ENCODE measurements at places on chromosomes 12 and 14.

- DNase-seq: no peak
These were observed 208.2 kb downstream of the SSPN start for GRCh38 chr12:26403601-26404000.

GRCh38 chr14:69408331-69408960, 10.0 kb downstream of the SLC39A9 start:
- DNase-seq: no peak

GRCh38 chr12:98466640-98467400, 48.6 kb upstream of the TMPO start:
- no peak for DNase-seq

GRCh38 chr12:10965476-10965875, 21.2 kb downstream of the TAS2R50 start:
- DNase-seq: no peak

GRCh38 chr14:75442642-75443041, 14.8 kb downstream of the JDP2 start:
- DNase-seq: no peak

GRCh38 chr12:1872448-1872847, 46.0 kb downstream of the CACNA2D4 start:
- DNase-seq: no peak

GRCh38 chr14:41986700-41987099, 380.0 kb downstream of the LRFN5 start:
- no peak for DNase-seq

DNA sequence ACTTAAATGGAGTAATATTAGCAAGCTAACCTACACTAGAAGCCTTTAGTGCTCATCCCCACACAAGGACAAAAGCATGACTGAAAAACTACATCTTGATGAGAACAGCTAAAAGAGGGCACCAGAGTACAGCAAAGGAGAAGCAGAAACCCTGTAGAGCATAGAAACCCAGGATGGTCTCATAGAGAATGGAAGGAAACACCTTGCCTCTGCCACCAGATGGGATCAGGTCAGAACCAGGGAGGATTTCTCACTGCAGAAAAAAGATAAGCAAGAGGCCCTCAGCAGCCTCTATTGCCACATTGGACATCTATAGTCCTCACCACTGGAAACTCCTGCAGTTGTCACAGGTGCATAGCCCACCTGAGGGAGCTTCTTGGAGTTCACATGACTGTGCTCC, 13.6 kb upstream of the ZNF705A start:
- no peak for DNase-seq

DNA sequence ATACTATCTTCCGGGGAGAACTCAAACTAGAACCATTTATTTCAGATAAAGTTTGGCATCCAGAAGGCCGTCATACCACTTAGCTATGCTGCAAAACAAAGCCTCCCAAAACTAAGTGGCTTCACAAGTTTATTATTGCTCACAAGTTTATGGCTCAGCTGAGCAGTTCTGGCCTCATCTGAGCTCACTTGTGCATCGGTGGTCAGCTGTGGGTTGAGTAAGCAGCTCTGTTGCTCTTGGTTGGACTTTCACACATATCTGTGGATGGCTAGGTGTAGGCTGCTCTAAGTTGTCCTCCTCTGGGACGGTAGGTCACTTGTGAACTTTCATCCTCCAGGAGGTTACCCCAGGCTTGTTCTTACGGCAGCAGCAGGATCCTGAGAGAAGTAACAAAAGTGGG, 162.7 kb downstream of the BTG1 start:
- DNase-seq: no peak

- no peak for DNase-seq
These were observed 769.8 kb downstream of the C12orf50 start for GRCh38 chr12:87259391-87259790.

GRCh38 chr12:130401703-130402102, 64.0 kb downstream of the PIWIL1 start:
- DNase-seq: no peak

GRCh38 chr12:89348894-89349699, 3.2 kb downstream of the DUSP6 start:
- no peak for DNase-seq

DNA sequence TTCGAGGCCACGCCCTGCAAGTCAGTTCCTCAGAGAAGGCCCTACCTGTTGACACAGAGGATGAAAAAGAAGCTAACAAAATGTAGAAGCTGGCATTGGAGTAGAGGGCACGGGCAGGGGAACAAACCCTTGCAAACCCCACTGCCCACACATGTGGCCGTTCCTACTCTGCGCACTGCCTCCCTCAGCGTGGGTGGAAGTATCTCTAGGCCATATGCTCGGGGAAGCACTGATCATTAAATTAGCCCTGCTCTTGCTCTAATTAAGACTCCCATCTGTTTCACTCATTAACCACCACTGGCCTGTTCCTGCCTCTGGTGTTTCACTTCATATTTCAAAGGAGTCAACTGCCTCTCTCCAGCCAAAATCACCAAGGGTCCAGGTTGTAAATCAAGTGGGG, 201.2 kb upstream of the SFSWAP start:
- DNase-seq: no peak

- no peak for DNase-seq
These were observed 126.6 kb downstream of the SCARB1 start for GRCh38 chr12:124737040-124737419.

DNA sequence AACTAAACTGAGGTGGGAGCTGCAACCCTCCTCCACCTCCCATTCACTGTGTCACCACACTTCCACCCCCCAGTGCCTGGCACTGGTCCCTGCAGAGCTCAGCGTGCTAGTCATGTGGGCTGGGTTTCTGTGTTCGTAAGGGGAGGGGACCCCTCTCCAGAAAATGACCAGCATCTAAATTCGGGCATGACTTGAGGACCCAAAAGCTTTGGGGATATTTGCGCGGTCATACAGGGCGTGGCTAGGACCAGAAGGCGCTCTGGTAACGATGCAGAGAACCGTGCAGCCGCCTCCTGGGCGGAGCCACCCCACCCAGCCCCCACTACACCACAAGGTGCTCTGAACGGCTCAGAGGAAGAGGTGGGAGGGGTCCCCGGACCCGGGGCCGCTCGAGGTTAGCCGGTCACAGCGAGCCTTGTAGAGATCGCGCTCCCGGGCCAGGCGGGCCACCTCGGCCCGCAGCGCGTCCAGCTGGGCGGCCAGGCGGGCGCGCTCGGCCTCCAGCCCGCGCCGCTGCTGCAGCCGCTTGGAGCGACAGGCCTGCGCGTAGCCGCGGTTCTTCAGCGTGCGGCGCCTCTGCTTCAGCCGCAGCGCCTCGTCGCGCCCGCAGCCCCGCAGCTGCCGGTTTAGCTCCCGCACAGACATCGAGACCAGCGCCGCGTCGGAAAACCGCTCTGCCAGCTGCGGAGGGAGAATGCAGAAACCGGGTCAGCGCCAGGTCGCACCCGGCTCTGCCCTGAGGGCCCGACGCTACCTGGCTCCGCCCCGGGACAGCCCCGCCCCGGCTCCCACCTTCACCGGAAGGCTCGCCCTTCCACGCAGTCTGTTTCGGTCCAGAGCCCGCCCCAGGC, 9.8 kb downstream of the CPNE6 start:
- DNase-seq: no peak

GRCh38 chr12:94618995-94619695, 31.2 kb downstream of the TMCC3 start:
- DNase-seq: no peak

GRCh38 chr14:83173687-83174086, 1640.0 kb upstream of the SEL1L start:
- DNase-seq: no peak

- no peak for DNase-seq
These were observed 18.8 kb downstream of the PYM1 start for GRCh38 chr12:55908726-55909512.

- no peak for DNase-seq
These were observed 191.7 kb downstream of the TMX1 start for GRCh38 chr14:51431741-51432140.

DNA sequence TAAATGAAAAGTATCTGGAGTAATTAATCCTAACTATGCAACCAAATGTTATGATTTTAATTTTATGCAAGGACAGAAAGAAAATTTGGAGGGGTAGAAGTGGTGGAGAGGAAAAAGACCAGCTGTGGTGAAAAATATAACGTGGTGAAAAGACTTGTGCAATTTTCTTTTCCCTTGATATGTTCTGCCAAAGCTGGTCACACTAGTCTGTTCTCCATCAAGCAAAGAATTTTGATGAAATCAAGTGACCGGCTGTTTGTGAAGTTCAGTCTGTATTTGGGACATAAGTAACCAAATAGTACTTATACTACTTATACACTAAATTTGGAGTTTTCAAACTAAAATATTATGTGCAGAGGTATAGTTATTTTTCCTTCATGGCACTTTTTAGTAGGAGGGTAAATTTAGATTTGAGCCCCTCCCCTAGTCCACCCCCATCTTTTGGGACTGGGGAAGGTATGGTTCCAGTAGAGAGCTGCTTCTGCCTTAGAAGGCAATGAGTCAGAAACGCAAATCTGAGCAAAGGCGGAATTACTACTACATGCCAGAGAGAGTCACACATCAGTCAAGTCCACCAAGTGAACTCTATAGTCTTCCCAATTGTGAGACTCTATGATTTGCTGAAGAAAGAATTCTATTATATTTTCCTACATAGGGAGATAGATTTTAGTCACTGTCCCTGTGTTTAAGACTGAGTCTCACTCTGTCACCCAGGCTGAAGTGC, 229.7 kb downstream of the SLC25A21 start:
- DNase-seq: no peak

GRCh38 chr12:110739894-110740293, 2.8 kb downstream of the PPP1CC start:
- DNase-seq: no peak

DNA sequence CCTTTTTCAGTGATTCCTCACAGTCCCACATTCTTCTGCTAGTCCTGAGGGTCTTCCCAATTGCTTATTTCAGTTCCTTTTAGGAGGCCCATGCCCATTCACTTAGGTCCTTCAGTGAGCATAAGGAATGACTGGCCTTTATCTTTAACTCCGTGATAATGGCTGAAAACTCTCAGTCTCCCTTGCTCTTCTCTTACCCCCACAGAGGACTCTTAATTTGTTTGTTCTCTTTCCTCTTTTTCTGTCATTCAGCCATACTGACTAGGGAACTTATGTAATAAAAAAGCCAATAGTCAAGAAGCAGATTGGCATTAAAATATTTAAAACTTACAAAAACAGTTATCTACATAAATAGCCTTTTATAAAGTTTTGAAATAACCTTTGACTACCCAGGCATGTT, 17.1 kb upstream of the VDR start:
- no peak for DNase-seq

DNA sequence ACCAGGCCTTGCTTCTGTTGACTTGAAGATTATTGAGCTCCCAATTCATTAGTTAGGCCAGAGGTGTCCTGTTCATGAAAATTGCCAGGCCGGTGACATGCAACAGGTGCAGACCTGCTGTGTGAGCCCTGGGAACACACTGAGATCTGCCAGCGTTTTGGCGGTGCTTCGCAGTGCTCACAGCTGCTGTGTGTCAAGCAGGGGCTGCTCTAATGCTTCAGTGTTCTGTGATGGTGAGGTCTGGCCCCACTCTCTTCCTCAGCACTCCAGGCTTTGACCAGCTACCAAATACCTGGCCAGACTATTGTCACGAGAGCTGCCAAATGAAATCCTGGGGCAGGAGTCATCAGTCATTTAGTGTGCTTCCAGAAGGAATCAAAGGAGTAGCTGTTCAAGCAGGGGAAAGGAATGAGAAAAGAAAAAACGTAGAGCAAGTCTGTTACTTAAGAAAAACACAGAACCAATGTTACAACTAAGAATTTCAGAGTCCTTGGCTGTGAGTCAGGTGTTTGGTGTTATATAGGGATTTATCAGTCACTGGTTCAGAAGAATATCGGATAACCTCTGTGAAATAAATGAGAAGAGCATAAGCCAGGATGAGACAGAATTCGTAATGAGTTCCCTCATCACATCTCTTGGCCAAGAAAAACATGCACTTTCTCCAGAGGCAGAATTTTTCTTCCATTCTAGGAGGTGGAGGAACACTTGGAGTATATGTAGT, 150.8 kb downstream of the FBXL14 start:
- DNase-seq: no peak

- DNase-seq: no peak
These were observed 123.4 kb downstream of the BICD1 start for GRCh38 chr12:32229971-32230612.

- DNase-seq: no peak
These were observed 13.9 kb upstream of the ANKRD33 start for GRCh38 chr12:51874000-51874399.
